ENCODE measurements at places on chromosomes 3 and 15. TPM values are rescaled to one million over a fixed set of nuclear protein-coding genes. Genes with fewer than 3 reads are reported as not detected.

DNA sequence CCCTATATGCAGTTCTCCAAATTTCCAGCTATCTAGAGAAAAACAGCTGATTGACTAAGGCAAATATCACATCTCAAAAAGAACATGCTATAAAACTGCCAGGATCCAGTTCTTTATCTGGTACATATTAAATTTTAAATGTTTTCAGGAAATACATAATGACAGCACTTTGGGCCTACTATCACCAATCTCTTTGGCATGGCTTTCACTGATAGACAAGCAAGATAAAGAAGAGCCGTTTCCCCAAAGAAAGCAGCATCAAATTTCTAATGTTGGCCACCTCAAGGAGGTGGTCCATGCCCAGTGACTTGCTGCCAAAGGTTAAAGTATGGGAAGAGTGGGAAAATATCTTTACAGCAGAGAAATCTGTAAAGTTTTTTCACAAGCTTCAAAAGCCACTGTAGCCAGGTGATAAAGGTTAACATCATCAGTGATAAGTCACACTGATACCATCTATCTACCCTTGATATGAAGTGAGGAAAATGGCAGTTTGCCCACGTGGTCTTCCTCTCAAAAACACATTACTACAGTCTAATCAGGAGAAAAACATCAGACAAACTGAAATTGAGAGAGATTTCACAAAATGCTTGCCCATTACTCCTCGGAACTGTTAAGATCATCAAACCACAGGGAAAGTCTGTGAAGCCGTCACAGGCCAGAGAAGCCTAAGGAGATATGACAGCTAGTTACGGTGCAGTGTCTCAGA, 46.4 kb upstream of the C15orf61 start:
- ATAC-seq: no peak

DNA sequence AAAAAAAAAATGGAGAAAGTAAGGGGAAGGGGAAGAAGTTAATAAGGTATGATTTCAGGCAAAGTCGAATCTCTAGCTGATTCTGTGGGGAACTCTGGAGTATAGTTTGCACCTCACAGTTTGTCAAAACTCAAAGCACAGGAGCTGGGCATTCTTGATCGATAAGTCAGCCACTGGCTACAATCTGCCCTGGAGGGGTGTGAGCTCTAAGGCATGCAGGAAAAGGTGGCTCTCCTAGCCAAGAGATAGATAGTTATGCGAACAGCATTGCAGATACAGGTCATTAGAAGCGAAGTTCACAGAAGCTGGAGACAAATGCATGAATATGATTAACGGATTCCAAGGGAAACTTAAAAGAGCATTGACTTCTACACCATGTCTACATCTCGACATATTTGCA, 952.6 kb downstream of the AGBL1 start:
- ATAC-seq: no peak

DNA sequence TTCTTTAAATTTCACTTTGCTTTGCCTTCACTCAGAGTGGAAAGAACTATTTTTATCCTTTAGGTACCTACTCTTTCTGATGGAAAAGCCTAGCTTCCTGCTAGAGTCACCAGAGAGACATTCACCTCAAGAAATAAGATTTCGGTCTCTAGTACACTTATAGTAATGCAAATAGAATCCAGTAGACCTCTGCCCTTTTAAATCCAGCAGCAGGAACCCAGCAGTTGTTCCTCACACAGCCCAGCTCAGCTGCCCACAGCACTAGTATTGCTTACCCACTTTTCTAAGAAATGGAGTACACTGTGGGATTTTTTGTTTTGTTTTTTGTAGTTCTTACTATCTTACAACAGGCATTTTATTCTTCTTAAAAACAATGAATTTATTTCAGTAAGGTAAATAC, 497.0 kb upstream of the CCDC54 start:
- no peak for ATAC-seq

Gene UPK1B
- 0.56 TPM for total RNA-seq

- no peak for ATAC-seq
Observed at GRCh38 chr15:42119446-42119760, 25.0 kb upstream of the PLA2G4D start.

- ATAC-seq: no peak
Observed at GRCh38 chr3:45106874-45107273, 39.3 kb downstream of the CDCP1 start.
